ENCODE measurements at places on chromosomes 12 and 14.

- no peak for DNase-seq
Observed at GRCh38 chr12:88544991-88545980, 35.0 kb downstream of the KITLG start.

DNA sequence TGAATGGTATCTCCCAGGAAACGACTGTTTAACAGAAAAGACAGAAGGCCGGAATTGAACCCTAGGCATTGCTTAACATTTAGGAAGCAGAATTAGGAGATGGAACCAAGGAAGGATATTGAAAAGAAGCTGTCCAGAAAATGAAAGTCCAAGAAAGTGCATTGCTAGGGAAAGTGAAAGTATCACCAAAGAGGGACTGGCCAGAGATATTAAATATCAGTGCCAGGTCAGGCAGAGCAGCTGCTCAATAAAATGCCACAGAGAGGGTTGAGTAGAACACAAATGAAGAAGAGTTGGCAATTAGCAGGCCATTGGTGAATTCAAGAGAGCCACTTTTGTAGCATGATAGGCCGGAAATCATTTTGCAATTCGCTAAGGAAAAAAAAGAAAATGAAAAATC is 101.6 kb downstream of the CFAP54 start:
- DNase-seq, result no peak

GRCh38 chr12:84159260-84159659 is 753.3 kb downstream of the SLC6A15 start:
- DNase-seq, result no peak

GRCh38 chr14:99093532-99094517 is 178.2 kb downstream of the BCL11B start:
- no peak for DNase-seq

GRCh38 chr12:72089678-72090077 is 151.0 kb downstream of the TPH2 start:
- no peak for DNase-seq

Data from activated CD4-positive, alpha-beta T cell treated with anti-CD3 and anti-CD28 coated beads, Interleukin-2, amount 50 U/mL, for 4 hours (primary cell).